ENCODE measurements at places on chromosomes 1 and 21.

DNA sequence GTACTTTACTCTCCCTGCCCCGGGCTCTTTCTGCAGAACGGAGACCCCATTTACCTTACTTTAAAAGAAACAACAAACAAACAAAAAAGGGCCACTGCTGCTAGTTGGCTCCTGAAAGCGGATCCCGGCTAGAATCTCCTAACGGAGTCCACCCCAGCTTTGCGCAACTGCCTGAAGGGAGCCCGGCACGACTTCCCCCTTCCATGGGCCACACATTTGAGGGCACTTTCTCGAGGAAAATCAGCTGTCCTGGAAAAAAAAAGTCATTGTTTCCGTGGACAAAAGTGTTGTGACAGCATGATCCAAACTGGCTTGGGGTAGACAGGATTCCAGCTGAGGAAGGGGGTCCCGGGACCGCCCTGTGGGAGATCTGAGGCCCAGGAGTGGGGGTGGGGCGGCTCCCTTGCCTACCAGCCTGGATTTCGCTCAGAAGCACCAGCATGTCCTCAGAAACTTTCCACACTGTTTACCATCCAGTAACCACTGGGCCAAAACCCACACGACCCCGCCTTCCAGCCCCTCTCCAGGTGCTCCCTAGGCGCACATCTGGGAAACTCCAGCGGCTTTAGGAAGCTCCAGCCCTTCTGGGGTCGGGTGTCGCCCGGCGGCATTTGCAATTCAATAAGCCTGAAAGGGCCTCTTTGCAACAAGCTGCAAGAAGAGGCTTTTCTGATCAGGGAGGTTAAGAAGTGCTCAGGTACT lies 4.8 kb downstream of the RIPK4 start:
- DNase-seq: no peak

- DNase-seq: no peak
Observed at GRCh38 chr1:233738396-233738795, 124.5 kb downstream of the KCNK1 start.

DNA sequence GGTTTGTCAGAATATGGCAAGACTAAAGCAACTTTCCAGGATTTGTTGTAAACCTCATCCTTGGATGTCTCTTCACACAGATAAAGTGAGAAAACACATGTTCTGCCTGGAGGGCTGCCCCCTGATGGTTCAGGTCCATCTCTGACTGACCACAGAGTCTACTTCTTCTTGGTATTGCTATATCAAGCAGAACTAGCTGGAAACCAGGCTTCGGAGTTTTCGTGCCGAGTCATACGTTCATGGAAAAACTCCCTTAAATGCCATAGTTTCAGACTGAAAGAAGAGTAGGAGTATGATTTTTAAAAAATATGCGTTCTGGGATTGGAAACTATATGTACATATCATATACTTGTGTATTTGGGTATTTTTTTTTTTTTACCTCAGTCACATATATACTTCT lies 5.8 kb downstream of the OR10T2 start:
- no peak for DNase-seq

DNA sequence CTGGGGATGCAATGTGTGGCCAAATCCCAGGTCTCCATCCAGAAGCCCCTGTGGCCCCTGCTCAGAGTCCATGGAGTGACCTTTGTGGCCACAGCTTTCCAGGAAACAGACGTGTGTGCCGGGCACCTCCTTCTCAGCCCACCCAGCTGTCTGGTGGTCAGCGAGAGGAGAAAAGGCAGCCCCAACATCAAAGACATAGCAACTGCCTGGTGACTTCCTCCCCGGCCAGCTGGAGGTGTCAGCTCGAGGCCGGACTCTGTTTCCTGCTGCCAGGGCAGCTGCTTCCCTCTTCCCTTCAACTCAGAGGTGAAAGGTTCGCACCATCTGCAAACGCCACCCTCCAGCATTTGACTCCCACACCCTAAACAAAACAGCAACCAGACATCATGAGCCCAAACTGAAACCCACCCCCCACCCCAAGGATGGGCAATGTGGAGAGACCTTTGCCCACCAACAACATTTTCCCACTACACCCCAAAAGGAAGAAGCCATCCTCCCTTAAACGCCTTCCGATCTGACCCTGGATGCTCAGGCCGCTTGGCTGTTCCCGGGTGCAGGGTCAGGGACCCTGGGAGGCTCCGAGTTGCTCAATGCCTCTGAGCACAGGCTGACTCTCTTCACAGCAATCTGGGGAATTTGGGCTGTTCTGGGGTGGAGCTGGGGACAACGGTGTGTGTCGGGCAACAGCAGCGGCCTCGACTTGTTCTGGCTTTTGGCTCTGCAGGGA lies 162.3 kb downstream of the PSMG1 start:
- no peak for DNase-seq

DNA sequence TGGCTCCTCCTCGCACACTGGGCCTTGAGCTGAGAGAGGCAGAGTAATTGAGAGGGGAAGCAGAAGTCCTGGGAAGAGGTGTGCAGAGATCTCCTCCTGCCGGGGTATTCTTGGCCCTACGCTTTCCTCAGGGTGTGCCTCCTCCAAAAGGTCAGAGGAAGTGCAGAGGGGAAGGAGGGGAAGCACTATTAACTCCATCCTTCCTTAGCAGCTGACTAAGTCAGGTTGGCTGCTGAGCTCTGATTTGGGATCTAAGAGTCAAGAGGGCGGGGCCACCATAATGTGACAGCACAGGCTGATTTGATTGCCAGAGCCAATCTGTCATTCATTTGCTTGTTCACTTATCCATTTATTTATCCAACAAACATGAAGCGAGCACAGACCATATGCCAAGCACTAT lies 12.3 kb downstream of the ATP2B4 start:
- DNase-seq: no peak

DNA sequence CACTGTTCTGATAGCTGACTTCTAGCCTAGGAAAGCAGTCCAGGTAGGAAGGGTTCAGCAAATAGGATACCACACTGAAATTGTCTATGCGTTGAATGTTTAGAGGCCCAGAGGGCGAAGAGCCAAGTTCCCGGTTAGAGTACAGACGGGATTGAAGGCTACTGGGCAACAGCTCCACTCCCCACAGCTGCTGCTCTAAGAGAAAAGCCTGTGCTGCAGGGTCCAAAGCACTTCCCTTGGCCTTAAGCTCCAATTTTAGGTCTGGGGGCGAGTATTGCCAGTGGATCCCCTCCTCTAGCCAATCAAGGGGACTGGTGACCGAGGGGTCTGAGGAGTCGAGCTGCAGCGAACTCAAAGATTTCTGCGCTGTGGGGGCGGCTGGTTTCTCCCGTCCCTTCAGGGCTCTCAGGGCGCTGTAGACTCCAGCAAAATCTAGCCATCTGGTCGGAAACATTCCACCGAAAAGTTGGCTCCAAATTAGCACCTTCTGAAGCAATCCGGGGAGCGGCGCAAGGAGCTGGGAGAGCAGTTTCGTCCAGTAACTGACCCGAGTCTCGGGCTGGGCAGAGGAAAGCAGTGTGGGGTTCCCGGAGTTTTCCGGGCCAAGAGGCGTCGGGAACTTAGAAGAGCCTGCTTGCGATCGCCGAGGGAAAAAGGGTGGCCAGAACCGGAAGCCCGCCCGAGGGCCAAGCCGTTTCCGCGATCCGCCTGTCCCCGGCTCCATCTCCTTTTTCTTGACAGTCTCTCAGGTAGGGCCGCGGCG lies 748 bp downstream of the PPP1R15B start:
- DNase-seq: no peak

DNA sequence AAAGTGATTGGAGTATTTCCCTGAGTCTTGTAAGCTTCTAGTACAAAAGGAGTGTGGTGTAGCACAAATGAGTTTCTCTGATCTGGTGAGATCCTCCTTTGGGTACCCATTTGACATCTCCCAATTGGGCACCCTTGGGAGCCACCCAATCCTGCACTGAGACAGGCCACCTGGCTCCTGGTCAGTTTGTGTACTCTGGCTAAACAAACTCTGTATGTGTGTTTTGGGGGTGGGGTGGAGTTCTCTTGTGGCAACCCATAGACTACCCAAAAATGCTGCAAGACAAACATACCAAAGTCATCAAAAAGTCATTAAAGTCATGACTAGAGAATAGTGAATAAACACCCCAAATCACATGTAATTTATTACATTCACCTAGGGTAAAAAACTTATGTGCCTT lies 8.4 kb upstream of the HIVEP3 start:
- DNase-seq: no peak

DNA sequence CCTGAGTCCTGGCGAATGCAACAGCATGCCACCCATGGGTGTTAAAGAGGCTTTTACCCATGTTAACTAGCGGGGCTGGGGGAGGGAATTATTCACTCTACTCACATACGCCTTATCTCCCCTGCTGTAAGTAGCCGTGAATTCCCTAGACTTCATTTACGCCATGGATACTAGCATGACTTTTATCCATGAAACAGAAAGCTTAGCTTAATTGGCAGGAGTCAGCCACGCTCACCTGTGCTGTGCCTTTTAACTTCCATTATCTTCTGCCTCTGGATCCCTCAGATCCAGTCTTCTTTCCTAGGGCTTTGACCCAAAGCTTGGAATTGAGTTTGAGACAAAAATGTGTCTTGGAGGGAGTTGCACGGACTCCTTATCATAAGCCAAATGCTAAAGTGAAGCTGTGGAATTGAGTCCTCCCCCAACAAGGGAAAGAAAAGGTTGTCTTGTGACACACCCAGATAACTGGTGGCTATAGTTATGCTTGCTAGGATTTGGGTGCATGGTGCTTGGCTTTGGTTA lies 9.7 kb upstream of the NASP start:
- no peak for DNase-seq

DNA sequence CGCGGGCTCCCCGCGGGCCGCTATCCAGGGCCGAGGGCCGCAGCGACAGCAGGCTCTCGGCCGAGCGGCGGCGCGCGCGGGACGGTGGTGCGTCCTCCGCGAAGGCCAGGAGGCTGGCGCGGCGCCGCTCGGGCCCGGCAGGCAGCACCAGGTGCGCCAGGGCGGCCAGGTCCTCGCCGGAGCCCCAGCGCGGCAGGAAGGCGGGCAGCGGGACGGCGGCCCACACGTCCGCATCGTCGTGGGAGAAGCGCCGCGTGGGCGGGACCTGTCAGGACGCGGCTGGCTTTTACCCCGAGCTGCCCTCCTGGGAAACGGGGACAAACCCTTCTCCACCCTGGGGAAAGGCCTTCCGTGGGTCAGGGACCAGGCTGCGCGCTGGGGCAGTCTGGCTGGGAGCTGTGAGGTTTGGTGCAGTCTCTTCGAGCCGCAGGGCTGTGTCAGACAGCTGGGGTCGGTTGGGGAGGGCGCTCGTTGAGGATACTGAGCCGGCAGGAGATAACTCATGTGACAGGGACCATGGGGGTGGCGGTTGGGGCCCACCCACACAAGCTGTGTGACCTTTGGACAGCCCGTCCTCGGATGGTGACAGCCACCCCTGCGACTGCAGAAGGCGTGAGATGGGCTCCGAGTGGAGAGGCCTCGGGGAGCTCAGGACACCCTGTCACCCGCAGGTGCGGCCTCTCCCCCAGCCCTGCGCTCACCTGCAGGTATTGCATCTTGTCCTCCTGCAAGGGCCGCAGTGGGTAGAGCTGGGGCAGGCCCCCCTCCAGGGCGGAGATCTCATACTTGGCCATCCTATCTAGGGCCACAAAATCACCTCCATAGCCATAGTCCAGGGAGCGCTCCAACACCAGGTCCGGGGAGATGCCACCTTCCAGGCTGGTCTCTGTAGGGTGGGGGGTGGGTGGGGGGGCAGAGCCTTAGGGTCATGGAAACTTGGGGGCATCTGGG lies 6.0 kb downstream of the HES3 start:
- no peak for DNase-seq

DNA sequence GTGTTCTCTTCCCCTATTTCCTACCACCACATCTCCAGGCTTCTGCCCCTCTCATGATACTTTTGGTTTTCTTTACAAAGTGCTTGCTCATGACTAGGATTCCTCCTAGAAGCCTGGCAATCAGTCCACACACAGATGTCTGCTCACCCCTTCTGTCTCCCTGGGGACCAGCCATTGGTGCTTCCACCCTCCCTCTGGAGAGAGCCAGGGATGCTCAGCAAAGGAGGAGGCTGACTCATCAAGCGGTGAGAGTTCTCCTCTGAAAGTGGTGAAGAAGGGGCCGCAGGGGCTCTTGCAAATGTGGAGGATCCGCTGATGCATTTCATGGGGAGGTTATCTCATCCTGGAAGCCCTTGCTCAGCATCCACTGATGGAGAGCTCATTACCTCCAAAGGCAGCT lies 14.5 kb downstream of the NT5C1A start:
- no peak for DNase-seq

DNA sequence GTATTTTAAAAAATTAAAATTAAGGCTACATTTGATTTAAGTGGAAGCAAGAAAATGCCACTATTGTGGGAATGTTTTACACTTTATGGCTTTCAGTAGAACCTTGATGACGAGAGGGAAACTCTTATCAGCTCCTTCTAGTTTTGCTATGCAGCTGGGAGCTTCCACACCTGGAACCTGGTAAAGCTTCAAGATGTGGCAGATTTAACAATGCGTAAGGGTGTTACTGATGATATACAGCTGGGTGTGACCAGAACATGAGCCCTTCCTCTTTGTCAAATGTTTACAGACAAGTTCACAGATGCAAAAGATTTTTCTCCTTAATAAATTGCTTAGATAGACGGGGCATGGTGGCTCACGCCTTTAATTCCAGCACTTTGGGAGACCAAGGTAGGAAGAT lies 20.3 kb downstream of the TTC13 start:
- DNase-seq: no peak

GRCh38 chr1:118223426-118223825 lies 38.4 kb upstream of the SPAG17 start:
- DNase-seq: no peak

GRCh38 chr1:145696630-145696960 lies 10.6 kb downstream of the PDZK1 start:
- DNase-seq: no peak

DNA sequence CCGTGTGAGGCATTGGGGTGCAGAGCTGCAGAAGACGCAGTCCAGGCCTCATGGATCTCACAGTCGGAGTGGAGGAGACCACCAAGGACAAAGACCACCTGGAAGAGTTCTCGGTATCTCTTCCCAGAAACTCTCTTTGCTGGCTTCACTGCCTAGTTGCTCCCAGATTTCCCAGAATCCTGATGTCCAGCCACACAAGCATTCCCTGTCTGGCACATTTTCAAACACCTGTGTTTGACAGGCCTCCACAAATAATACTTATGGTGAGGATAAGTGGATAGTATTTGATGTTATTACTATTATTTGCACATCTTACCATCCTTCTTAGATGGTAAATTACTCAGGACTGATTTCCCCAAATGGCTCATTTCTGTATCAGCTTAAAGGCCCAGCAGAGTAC lies 27.7 kb upstream of the KANK4 start:
- DNase-seq: no peak

GRCh38 chr1:89088572-89088971 lies 23.6 kb upstream of the GBP1 start:
- no peak for DNase-seq

DNA sequence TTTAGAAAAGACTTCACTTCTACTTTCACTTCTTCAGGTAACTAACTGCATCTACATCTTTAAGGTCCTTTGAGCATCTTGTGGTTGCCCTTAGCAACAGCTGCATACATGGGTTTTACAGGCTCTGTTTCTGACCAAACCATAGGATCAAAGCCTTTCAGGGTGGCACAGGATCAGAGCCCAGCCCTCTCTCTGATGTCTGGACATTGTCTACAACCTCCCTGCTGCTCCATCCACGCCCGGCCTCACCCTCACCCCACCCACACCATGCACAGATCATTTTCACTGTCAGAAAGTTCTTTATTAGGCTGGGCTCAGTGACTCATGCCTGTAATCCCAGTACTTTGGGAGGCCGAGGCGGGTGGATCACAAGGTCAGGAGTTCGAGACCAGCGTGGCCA lies 5.2 kb downstream of the NCF2 start:
- DNase-seq: no peak

Data from activated CD4-positive, alpha-beta T cell treated with anti-CD3 and anti-CD28 coated beads, Interleukin-2, amount 50 U/mL, for 24 hours (primary cell).